ENCODE measurements at places on chromosomes 3 and 15. TPM values are rescaled to one million over a fixed set of nuclear protein-coding genes. Genes with fewer than 3 reads are reported as not detected.

LRRIQ4 gene
- total RNA-seq = 0.05 TPM

GRCh38 chr3:35678643-35679161 is 39.4 kb downstream of the ARPP21 start:
- DNase-seq = no peak

- DNase-seq = no peak
These were observed 11.5 kb downstream of the CCDC80 start for GRCh38 chr3:112629425-112629824.

DNA sequence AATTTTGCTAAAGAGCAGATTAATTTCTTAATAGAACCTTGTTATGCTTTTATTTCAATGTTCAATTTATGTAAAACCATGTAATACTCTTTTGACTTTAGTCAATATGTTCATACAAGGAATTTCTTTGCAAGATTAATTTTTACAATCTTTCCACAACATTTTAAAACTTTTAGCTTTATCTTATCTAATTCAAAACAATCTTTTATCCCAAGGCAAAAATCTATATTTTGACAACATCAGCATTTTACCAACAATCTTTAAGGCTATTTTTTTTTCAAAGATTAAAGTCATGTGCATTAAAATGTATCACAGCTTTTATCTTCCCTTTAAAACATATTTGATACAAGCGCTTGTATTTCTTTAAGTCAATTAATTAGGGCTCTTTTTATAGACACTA is 914.7 kb downstream of the PLOD2 start:
- DNase-seq = no peak

A4GNT gene
- 0.05 TPM for total RNA-seq

GRCh38 chr3:154786724-154787123 is 293.4 kb upstream of the MME start:
- no peak for DNase-seq

- no peak for DNase-seq
These were observed 37.6 kb downstream of the PTPN23 start for GRCh38 chr3:47418167-47419082.

TNFAIP8L3 gene
- 0.47 TPM for total RNA-seq

GRCh38 chr3:137471558-137472204 is 292.4 kb upstream of the SOX14 start:
- DNase-seq = no peak

DNA sequence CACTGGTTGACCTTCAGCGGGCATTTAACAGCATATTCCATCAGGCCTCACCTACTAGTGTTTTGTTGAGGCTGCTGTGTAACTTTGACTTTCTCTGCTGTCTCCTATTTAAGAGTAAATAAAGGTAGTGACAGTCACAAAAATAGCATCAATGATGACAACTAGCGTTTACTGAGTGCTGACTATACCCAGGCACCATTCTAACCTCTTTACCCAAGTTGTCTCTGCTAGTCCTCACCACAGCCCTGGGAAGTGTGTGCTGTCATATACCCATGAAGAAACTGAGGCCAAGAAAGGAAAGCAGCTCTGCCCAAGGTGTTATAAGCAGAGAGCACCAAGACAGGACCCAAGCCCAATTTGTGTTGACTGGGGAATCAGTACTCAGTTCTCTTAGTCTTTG is 286.4 kb upstream of the CTDSPL start:
- no peak for DNase-seq
